ENCODE measurements at places on chromosomes 7 and 10.

DNA sequence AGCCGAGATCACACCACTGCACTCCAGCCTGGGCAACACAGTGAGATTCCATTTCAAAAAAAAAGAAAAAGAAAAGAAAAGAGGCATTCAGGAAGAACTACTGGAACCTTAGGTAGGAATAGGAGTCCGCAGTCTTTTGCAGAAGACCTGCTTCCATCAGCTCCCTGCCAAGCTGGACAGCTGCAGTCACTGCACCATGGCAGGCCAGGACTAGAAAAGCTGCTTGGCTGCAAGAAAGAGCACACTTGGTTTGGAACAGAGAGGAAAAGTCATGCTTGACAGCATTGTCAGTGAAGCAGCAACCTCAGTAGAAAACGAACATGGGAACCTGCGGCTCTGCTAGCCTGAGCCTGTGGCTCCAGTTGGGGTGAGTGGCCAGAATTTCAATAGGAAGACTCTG is 104.3 kb downstream of the MARCHF5 start:
- no peak for DNase-seq

DNA sequence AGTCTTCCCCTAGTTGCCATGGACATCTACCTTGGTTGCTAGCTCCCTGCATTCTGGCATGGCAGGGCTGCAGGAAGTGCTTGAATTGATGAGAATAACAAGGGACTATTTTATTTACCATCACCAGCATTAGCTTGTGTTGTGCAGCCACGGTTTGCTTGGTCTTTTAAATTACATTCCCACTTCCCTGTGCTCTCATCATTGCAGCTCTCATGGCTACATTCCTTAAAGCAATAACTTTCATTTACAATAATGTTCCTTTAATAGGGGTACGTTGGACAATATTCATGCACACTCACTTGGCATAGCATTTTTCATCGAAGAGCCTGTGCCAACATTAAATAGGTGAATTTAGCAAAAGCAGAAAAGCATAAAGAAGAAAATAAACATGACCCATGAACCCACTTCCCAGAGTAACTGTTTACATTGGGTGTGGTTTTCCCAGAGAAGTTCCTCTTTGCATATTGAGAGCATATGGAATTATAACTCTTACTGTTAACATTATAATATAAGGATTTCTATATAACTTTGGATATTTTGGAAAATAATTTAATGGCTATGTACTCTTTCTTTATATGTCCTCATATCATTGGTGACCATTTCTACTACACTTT is 113.2 kb upstream of the VWC2 start:
- DNase-seq, result no peak

DNA sequence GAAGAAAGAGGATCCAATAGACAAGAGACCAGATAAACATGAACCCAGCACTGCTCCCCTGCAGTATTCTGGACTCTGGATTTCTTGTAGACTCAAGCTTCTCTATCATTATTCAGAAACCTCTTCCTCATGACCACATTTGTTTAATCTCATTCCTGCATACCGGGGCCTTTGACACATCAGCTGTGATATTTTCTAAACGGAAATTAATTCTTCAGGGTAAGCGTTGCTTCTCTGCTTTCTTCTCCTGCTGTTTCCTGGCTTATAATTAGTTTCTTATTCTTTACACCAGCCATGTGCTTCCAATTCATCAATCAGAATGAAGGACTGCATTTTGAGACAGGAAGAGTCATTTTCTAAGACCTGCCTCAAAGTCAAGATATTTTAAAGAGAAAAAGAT is 54.2 kb upstream of the TARP start:
- no peak for DNase-seq

DNA sequence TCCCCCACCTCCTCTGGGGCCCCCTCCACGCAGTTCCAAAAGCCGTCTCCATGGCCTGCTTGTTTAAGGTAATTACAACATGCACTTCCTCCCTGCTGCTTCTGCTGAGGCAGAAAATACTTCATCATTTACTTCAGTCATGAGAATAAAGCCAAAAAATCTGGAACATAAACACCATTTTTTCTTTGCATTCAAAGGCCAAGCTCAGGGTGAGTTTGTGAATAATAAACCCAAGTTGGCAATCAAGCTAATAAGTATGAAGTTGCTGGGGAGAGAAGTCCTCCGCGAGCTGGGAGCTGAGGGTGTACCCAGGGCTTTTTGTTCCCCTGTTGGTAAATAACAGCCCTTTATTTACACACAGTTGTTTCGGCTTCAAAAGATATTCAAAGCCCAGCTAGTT is 70.5 kb downstream of the FAM204A start:
- no peak for DNase-seq

DNA sequence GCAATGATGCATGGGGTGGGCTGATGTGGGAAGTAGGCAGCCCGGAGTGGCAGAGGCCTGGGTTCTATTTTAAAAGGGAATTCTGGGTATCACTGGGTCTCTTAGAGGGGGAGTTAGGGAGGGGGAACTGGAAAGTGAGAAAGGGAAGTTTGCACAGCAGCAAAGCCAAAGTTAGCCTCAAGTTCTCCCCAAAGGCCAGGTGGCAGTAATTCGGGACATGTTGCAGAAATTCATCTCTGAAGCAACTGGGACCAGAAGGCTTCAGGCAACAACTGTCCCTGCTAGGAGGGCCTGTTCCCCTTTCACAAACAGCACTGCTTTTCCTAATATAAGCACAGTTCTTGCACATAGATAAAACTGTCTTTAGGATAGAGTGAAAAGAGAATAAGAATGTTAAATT is 67.4 kb downstream of the NOD1 start:
- no peak for DNase-seq

DNA sequence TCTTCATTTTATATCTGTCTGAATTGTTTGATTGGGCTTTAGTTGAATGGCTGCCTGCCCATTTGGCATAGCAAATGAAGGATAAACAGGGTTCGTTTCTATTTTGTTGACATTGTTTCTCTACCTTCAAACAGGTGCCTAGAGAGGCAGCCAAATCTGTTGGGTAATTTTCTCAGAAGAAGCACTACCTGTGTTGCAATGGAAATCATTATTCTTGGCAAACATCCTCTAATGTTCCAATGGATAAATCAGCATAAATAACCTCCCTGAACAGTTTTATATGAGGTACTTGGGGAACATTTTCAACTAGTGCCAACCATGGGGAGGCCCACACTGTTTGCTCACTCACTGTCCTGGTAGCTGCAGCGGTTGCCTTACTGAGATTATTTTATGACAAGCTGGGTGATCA is 64.4 kb upstream of the PLPP4 start:
- DNase-seq, result no peak

GRCh38 chr7:112205343-112206237 is 609 bp downstream of the DOCK4 start:
- DNase-seq, result no peak

DNA sequence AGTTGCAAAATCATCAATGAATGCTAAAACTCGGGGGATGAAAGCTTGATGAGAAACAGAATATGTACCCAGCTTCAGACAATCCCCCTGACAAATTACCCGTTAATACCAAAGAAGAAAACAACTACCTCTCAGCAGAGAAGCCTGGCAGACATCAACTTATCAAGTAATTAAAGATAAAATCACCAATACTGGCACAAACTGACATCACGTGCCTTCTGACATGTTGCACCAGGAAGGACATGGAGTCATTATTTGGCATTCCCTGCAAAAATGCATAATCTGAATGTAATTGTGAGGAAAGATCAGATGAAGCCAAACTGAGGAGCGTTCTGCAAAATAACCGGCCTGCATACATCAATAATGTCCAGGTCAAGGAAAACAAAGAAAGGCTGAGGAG is 7.7 kb downstream of the SLIT1 start:
- no peak for DNase-seq

DNA sequence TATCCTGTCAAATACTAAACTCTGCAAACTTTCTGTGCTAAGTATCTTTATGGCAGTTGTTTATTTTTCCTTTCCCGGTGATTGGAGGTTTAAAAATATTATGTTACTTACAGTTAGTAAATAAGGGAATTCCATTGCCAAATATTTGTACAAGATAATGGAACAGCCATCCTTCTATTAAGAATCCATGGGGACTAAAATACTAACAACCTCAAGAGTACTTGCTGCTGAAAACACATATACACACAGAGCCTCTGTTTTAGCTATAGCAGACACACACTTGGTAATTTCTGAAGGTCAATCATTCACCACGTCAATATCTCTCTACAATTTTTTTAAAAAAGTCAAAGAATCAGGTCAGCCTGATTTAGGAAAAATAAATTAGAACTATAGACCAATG is 32.4 kb downstream of the TSPAN12 start:
- DNase-seq, result no peak

DNA sequence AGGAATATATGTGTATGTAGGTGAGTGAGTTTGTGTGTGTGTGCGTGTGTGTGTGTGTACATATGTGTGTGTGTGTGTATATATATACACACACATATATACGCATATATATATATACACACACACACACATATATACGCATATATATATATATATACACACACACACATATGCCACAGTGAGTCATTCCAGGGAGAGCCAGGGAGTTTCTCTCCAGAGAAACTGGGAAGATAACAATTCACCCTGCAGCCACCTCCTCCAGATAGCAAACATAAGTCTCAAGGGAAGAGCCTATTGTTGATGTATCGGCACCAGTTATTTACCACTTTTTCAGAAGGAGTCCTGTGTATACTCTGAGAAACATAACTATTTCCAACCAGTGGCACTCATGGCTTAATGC is 102.3 kb upstream of the STK17A start:
- DNase-seq, result no peak

DNA sequence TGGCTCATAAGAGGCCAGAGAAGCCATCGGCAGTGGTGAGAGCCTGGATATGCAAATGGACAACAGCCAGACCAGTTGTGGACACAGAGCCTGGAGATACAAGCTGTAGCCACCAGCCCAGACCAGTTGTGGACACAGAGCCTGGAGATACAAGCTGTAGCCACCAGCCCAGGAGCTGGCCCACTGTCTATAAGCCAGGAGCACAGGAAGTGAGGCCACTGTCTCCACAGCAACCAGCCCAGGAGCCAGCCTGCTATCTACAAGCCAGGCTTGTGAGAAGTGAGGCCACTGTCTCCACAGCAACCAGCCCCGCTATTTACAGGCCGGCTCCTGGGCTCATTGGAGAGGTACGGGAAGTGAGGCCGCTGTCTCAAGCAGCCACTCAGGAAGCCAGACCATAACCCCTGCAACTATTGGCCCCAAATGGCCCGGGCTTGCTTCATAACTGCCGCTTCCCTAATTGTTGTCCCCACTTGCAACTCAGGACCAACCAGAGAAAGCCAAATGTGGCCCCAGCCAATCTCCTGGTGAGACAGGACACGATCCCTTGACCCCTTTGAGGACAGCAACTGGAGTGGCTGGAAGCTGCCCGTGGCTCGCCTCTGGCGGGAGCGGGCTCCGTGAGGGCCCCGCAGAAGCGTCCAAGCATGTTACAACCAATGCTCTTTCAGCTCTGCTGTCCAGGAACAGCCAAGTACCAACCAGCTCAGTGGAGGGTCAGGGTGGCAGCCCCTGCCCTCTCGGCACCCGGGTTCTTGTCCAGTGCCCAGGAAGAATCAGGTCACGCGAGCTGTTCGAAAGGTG is 44.1 kb upstream of the CNPY1 start:
- DNase-seq, result no peak

DNA sequence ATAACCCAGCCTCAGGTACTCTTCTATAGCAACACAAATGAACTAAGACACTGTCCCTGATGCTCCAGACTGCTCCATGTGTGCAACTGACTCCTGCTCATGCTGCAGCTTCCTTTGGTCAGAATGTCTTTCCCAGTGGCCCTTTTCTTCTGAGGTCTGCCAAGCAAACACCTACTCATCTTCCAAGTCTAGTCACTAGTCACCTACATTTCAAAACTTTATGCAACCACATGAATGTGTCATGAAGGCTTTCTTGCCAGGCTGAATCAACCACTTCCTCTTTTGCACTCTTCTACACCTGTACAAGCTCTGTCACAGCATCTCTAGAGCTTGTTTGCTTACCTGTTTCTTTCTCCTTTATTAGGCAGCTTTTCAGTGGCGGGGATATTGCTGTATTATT is 75.8 kb downstream of the LSMEM1 start:
- no peak for DNase-seq

- DNase-seq, result peak; percentile 73
These were observed 104.6 kb downstream of the FOXP2 start for GRCh38 chr7:114519240-114519639.

GRCh38 chr10:63252095-63252762 is 119.1 kb downstream of the NRBF2 start:
- DNase-seq, result no peak

GRCh38 chr10:43942096-43942850 is 293.6 kb upstream of the ZNF32 start:
- DNase-seq, result no peak

DNA sequence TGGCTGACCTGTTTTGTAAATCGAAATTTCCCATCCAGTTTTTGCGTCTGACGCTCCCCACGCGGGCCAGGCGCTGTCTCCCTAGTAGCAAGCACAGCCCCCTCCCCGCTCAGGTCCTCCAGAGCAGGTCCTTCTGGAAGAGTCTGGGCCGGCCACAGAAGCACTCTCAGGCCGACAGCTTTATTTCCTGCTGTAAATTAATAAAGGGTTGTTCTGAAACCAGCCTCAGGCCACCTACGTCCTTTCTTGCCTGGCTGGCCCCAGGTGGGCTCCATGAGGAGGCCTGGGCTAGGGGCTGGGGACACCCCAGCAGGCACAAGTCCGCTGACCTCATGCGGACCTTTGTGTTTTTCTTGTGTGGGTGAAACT is 35.2 kb downstream of the CAMK2B start:
- DNase-seq, result no peak

- DNase-seq, result no peak
These were observed 277.6 kb upstream of the IGFBP3 start for GRCh38 chr7:46198701-46199100.

DNA sequence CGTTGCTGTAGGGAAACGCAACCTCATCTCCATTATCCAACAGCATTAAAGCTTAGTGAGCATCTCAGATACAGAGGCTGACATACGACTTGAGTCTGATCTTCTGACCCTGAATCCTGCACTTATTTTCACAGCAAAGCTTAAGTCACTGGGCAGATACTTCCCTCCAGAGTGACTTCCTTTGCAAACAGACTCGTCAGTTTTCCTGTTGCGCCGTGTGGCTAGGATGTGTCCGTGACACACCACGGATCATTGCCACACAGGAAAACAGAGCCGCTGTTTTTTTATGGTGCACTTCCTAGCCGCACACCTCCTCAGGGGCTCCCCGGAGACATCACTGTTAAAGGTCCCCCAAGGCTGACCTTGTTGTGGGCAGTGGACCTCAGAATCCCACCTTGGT is 94.9 kb upstream of the MKI67 start:
- no peak for DNase-seq

DNA sequence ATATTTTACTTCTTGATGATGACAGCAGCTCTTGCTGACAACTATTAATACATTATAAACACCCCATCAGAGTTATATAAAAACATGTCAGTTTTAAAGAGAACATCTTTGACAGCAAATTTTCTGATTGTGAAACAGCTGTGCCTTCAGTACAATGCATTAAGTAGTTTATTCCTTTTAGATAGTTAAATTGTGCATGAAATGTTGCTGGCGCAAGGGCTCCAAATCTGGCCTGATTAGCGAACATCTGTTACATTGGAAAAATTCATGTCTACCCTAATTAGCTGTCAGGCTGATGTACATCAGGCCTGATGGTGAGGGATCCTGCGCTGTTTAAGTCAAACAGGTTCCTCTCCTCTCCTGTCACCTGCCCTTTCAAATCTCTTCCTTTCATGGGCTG is 171.9 kb upstream of the SP8 start:
- DNase-seq, result peak; percentile 83

- DNase-seq, result no peak
These were observed 36.1 kb upstream of the ZNF138 start for GRCh38 chr7:64758151-64758550.

All from NCI-H524 treated with DMSO at 0.1 percent for 48 hours (cell line).